ENCODE measurements at places on chromosomes 4 and X.

DNA sequence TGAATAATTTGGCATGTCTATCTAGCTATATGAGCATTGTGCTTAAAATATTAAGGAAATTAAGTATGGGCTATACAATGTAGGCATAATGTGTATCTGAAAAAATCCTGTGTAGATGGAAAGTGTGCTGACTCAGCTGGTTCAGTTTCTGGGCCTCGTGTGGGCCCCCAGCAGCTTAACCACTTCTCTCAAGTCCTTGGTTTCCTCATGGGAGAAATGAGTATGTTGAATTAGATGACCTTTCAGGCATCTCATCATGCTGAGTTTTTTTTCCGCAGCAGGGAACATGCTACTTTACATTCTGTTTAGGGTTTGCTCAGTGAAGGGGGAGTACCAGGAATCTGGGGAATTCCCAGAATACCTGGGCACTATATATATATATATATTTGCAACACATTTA is 30.5 kb downstream of the RHOH start:
- DNase-seq: no peak

- DNase-seq: no peak
Observed at GRCh38 chrX:2401201-2401589, 99.6 kb downstream of the DHRSX start.

- DNase-seq: no peak
Observed at GRCh38 chrX:134658002-134658759, at the start of gene PLAC1. PLAC1 (minus strand) TSS chrX:134658471; CDS start chrX:134566682, 91,789 bp downstream.

DNA sequence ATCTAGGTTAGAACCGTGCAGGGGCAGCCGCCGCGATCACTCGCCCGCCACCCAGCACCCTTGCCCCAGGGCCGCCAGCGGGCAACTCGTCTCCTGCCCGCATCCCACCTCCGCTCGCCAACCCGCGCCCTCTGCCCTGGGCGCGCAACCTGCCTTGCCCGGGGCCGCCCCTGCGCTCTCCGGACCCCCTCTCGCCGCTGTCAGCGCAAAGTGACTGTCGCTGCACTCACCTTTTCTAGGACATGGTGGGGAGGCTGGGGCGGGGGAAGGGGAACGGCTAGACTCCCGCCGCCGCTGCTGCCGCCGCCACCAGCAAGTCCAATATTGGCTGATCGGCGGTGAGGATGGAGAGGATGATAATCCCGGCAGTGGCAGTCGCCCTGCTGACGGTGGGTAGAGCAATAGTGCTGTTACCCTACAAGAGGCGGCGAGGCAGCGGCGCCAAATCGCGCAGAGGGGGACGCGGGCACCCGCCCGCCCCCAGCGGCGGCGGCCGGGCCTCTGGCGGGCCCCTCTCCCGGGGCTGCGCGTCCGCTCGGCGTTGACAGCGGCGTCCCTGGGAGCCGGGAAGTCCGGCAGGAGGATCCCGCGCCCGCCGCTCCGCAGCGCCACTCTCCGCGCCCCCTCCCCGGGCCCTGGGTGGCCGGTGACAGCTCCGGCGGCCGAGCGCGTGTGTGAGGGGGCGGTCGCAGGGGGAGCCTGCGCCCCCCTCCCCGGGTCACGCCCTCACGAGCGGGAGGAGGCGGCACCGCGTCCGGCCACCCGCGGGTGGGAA is 2.3 kb upstream of the NR3C2 start:
- no peak for DNase-seq

DNA sequence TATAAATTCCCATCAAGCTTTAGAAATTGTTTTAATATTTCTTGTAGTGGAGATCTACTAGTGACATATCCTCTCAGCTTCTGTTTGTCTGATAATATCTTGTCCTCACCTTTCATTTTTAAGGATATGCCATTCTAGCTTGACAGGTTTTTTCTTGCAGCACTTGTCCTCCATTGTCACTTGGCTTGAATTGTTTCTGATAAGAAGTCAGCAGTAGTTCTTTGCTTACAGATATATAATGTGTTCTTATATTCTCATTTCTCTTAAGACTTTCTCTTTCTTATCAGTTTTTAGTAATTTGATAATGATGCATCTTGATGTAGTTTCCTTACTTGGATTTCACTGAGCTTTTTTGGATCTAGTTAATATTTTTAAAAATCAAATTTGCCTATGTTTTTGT is 120.6 kb upstream of the NUDT6 start:
- no peak for DNase-seq

DNA sequence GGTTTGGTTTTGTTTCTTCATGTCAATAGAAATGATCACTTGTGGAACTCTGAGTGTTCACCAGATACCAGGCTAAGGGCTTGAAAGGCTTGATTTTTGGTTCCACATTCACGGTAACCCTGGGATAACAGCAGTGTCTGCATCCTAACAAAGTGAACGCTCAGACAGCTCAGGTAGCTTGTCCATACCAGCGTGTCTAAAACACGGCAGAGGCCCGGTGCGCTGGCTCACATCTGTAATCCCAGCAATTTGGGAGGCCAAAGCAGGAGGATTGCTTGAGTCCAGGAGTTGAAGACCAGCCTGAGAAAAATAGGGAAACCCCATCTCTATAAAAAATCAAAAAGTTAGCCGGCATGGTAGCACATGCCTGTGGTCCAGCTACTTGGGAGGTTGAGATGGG is 49.0 kb downstream of the HTRA3 start:
- no peak for DNase-seq

DNA sequence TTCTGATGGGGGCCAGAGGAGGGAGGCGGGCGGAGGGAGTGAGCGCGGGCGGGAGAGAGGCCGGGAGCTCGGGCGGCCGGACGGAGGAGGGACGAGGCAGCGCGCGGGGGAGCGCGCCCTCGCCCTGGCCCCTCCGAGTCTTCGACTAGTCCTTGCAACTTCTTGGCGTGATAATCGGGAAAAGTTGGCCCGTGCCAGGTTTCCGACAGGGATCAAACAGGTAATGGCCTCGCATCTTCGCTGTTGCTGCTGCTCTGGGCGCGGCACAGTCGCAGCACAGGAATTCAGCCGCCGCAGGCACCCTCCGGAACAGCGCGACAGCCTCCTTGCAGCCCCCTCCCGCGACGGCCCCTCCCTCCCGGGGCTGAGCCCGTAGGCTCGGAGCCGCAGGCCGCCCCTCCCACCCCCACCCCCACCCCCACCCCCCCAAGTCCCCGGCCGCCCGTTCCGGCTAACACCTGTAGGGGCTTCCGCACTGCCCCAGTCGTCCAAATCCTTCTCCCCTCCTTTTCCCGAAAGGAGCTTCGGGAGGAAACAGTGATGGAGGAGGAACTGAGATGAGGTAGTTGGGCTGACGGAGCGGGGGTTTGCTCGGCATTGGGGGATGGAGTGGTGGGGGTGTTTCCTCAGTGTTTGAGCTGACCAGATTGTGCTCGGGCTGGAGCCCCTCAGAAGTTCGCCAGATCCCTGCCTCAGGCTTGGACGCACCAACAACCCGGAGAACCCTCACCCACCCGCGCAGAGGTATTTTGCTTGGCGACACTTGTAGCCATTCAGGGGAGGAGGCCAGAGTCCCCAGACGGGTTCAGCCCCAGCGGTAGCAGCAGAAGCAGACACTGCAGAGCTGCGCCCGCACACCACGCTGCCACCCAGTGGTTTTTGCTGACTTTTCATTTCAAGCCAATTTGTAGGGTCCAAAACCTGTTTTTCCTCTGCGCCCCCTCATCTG is at the start of gene FGF13:
FGF13 (minus strand) TSS at position 319 of the 949 bp plus-strand sequence. CDS start 714 bp downstream, outside the sequence.
- DNase-seq: no peak

GRCh38 chr4:3769642-3770184 is 3.5 kb downstream of the ADRA2C start:
- DNase-seq: no peak

GRCh38 chr4:153785910-153786721 is 2.8 kb downstream of the SFRP2 start:
- DNase-seq: no peak

GRCh38 chr4:148286012-148286411 is 156.2 kb downstream of the NR3C2 start:
- no peak for DNase-seq

- no peak for DNase-seq
Observed at GRCh38 chrX:152847281-152847680, 16.4 kb downstream of the NSDHL start.

DNA sequence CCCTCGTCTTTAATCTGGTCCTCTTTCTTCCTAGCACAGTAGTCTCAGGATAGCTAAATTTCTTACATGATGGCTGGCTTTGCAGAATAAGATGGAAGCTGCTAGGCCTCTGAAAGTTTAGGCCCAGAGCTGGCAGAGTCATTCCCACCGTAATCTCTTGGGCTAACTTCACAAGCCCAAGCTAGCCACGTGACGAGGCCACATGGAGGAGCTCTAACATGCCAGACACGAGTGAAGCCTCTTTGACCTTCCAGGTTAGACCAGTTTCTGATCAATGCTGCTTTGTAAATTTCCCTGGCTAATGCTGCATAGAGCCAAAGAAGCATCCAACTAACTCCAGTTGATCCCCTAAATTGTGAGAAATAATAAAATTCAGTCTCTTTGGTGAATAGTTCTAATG is 9.5 kb upstream of the CENPE start:
- DNase-seq: no peak

- DNase-seq: no peak
Observed at GRCh38 chr4:146182443-146182842, 6.9 kb downstream of the LSM6 start.

GRCh38 chrX:78746496-78746895 is 1.0 kb upstream of the LPAR4 start:
- DNase-seq: no peak

DNA sequence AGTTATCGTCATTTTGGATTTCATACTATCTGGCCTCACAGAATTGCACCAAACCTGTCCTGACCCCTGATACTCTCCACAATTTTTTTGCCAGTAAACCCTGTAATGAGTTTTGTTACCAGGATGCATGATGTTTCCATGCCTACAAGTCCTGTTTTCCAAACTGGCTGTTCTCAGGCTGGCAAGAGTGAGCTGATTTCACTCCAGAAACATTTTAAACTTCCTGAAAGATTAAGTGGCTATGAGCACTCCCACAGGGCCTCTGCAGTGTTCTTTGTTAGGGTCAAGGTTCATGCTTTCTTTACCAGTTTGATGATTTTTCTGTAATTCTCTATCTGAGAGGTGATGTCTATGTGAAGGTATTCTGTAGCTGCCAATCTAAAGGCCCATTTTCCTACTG is 31.7 kb upstream of the PDLIM3 start:
- no peak for DNase-seq

GRCh38 chr4:13470379-13470778 is 13.8 kb downstream of the RAB28 start:
- no peak for DNase-seq

DNA sequence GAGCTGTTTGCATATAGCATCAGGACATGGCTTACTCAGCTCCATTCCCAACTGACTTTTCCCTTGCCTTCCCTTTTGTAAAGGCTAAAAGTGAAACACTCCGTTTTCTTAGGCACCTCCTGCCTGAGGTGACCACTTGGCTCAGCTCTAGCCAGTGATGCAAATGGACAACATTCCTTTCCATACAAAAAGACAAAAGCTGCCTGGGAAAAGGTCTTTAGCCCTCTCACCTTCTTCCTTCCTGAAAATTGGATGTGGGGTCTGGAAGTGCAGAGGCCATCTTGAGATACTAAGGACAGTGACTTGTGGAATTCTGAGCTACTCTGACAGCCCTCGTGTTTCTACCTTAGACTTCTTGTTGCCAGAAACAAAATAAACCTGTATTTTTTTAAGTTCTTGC is 27.7 kb upstream of the SFRP2 start:
- DNase-seq: no peak

DNA sequence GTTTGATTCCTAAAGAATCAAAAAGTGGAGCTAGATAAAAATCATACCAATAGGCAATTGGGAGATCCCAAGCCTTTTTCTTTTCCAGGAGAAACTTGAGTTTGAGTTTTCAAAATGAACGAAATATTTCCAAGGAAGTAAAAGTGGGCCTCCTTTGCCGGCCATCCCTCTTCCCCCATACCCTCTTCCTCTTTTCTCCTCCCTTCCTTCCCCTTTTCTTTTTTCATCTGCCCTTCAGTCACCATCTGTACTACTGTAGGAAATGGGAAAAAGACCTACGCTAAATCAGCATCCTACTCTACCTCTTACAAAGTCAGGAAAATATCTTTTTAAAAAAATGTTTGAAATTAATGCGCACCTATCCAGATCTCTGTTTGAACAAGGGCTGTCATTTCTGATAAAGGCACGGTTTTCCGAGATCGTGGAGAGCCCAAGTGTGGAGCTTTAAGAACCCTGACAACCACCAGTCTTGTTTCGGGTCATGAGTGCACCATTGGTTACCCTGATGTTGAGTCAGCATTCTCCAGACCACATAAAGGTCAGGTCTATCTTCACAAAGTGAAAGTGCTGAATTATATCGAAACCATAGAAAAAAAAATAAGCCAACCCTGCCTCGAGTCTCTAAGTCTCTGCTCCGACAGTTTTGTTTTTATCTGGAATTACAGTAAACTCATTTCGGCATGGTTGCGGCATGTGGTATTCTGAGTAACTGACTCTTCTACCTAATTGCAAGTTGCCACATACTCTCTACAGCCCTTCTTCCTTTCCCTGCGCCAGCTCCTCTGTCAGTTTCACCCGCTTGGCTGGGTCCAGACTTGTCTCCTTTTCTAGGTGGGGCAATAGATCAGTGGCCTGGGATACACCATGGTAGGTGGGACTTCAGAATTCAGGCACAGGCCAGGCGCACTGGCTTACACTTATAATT is 140.2 kb upstream of the KLF3 start:
- DNase-seq: peak; percentile 59

- no peak for DNase-seq
Observed at GRCh38 chr4:128757712-128758111, 51.8 kb upstream of the JADE1 start.

- DNase-seq: no peak
Observed at GRCh38 chrX:9440116-9440844, 24.6 kb upstream of the TBL1X start.

DNA sequence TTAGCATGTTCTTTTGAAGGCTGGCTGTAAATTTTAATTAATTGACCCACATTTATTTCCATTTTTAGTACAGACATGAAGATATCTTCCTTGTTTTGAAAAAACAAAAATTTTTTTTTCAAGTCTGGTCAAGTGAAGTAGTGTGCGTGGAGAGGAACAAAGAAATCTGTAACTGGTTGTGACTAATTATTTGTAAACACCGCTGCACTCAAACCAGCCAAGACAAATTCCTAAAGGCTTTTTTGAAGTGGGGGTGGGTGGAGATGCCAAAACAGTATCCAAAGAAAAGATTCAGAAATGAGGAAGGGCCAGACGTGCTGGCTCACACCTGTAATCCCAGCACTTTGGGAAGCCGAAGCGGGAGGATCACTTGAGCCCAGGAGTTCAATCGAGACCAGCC is 88.3 kb downstream of the SHROOM2 start:
- no peak for DNase-seq
